SIG-M5 (cell line): ENCODE measurements at places on chromosomes 2 and 18.
A peak's percentile ranks its signal among the peaks of the same experiment; 100 is the strongest.

- no peak for DNase-seq
Observed at GRCh38 chr2:58604096-58604495, 363.0 kb upstream of the FANCL start.

DNA sequence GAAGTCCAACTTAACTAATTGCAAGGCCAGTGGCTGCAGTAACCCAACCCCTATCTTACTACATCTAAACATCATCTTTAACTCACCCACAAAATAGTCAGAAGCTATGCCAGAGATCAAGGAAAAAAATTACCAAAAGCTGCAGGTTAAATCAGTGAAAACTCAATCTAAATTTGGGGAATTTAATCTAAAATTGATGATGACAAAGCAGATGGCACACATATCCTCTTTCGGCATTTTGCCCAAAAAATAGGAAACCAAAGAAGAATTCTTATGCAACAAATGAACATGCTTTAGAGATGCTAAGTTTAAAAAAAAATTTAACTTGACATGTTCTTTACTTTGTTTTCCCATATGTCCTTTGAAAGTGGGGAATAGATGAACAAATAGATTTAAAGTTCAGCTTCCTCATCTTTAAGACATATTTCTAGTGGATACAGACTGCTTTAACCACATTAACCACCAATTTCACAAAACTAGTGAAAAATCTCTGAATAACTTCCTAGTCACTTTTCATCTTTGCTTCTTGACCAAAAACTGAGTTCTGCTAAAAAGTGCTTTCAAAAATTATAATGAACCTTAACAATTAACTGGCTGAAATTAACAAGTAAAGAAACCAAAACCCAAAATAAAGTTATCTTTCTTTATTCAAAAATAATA is 74.3 kb upstream of the CCDC150 start:
- peak; percentile 9 for DNase-seq

GRCh38 chr2:239014458-239015217 is 166.8 kb downstream of the TWIST2 start:
- no peak for DNase-seq

GRCh38 chr18:32930695-32931301 is 158.0 kb upstream of the KLHL14 start:
- no peak for DNase-seq

DNA sequence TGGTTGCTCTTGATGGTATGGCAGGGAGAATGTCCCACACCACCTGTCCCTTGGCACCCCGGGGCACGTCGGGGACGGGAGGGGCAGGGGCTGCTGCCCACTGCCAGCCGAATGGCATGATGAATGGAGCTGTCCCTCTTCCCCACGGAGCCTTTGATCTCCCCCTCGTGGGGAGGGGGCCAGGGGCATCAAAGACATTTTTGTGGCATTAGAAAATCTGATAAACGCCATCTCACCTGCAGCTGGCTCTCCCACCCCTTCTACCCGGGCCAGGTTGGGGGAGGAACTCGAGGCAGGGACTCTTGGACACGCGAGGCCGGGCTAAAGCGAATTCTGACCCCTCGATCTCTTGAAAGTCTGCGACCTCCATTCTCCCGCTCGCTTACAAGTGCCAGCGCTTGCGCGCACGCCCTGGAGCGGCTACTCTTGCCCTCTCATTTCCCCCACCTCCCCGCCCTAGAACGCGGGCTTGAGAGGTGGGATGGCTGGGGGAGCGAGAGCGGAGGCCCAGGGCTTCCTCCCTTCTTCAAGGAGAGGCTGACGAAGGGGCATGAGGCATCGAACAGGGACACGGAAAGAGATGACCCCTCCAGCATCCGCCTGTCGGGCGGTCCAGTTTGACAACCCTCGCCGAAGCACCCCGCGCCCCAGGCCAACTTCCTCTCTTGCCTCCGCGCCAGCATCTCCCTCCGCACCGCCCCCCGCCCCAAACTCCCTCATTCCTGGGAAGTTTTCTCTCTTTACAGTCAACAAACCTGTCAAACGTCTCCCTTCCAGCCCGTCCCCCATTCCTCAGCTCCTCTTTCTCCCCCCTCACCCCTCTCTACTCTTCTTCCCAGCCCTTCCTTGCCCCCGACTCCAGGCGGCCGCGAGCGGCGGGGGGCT is 692 bp upstream of the WNT6 start:
- no peak for DNase-seq

DNA sequence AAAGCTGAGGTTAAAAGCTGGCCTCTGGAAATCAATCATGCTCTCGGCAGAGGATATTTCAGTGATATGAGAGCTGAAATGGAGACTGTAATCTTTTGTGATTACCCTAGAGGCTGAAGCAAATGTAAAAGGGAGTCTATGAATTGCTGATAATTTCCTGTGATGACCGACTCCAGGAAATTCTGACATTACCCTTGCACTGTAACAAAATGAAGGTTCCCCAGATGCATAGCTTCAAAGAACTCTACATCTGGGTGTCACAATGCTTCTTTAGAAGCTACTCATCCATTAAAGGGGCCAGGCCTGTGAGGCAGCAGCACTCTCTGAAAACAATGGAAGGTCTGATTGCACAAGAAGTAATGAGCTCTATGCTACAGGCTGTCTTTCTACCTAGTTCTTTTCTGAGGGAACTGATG is 268.2 kb upstream of the SESTD1 start:
- no peak for DNase-seq

- no peak for DNase-seq
Observed at GRCh38 chr18:32507093-32507492, 36.4 kb upstream of the GAREM1 start.

DNA sequence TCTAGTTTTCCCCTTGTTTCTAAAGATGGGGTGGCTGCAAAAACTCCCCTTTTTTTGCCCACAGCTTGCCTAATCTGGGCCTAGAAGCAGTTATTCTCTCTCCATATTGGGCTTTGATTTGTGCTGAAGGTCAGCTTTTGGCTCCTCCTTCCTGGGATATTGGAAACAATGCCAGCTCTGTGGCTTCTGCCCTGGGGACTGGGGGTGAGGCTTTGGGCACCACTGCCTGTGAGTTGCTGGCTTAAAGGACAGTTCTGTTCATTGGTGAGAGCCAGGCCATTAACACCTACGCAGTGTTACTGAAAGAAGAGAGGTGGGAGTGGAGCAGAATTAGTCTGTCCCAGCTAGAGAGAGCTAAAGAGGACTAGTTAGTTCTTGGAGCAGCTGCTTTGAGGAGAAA is 4.3 kb downstream of the UBXN2A start:
- DNase-seq, result no peak

- DNase-seq, result no peak
Observed at GRCh38 chr2:59233448-59233847, 992.3 kb upstream of the FANCL start.

GRCh38 chr2:53583583-53583982 is 184.0 kb upstream of the CHAC2 start:
- DNase-seq, result no peak
